ENCODE measurements at places on chromosomes 6 and 20. TPM values are rescaled to one million over a fixed set of nuclear protein-coding genes. Genes with fewer than 3 reads are reported as not detected.

GRCh38 chr6:117545161-117545595 is 57.1 kb downstream of the GOPC start:
- peaks cover 20% of the 10 kb centered on the region for H3K4me1 ChIP-seq
- no peak overlapping the region for H3K4me3 ChIP-seq
- no peak for DNase-seq
- H3K27ac ChIP-seq: no peak overlapping the region

GRCh38 chr6:53313784-53314400 is 34.9 kb downstream of the ELOVL5 start:
- no peak overlapping the region for H3K4me3 ChIP-seq
- peaks cover 38% of the 10 kb centered on the region for H3K4me1 ChIP-seq
- no peaks in the 10 kb centered on the region for H3K27me3 ChIP-seq
- no peak overlapping the region for H3K27ac ChIP-seq
- DNase-seq: no peak

- H3K4me3 ChIP-seq: peak overlapping the region; percentile 56
- peak; percentile 72 for DNase-seq
- H3K4me1 ChIP-seq: peaks cover 86% of the 10 kb centered on the region
- peak overlapping the region; percentile 99 for H3K27ac ChIP-seq
- H3K36me3 ChIP-seq: peaks cover 6% of the 10 kb centered on the region
- H3K27me3 ChIP-seq: no peaks in the 10 kb centered on the region
Measured at GRCh38 chr20:4811661-4812181, 90.0 kb downstream of the PRND start.

- H3K27me3 ChIP-seq: no peaks in the 10 kb centered on the region
- DNase-seq: no peak
- H3K4me3 ChIP-seq: no peak overlapping the region
- H3K4me1 ChIP-seq: peaks cover 12% of the 10 kb centered on the region
- H3K27ac ChIP-seq: no peak overlapping the region
Measured at GRCh38 chr6:90118581-90118980, 178.1 kb downstream of the BACH2 start.

DNA sequence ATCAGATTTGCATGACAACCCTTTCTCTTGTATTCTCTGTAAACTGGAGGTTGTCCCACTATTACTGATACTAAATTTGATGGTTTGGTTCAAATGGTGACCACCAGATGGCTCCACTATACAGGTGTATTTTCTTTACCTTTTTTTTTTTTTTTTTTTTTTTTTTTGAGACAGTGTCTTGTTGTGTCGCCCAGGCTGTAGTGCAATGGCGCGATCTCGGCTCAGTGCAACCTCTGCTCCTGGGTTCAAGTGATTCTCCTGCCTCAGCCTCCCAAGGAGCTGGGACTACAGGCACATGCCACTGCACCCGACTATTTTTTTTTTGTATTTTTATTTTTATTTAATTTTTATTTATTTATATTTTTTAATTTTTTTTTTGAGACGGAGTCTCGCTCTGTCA is 6.6 kb upstream of the WTAP start:
- peaks cover 3% of the 10 kb centered on the region for H3K4me1 ChIP-seq
- no peaks in the 10 kb centered on the region for H3K36me3 ChIP-seq
- no peak overlapping the region for H3K27ac ChIP-seq

DNA sequence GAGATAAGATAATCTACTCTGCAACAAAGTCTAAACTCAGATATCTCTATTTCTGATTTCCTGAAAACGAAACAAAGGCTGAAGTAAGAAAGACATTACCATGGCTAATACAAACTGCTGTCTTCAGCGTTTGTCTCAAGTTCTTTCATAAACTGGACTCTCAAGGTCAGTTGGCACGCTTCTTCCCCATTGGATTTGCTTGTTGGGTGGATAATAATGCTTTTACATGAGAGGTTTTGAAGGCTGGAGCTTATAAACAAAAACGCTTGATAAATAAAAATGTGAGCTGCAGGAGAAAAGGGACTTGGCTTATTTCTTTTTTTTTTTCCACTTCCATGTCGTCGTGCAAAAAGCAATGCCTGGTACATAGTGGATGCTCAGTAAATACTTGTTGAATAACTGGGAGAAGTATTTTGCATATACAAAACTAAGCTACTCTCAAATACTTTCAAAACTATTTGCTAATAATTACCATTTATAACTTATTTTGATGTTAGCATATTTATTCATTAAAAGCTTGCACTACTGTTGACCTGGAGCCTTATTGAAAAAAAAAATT is 65.7 kb upstream of the EEF1A1 start:
- H3K4me1 ChIP-seq: peaks cover 15% of the 10 kb centered on the region
- peak overlapping the region; percentile 94 for H3K27ac ChIP-seq
- DNase-seq: no peak
- H3K36me3 ChIP-seq: no peaks in the 10 kb centered on the region

- no peak for DNase-seq
- no peaks in the 10 kb centered on the region for H3K36me3 ChIP-seq
- H3K4me3 ChIP-seq: no peak overlapping the region
- H3K27ac ChIP-seq: no peak overlapping the region
- no peaks in the 10 kb centered on the region for H3K27me3 ChIP-seq
Measured at GRCh38 chr6:14622909-14623505, 505.4 kb downstream of the CD83 start.

GRCh38 chr6:158323561-158323958 is 11.3 kb downstream of the TULP4 start:
- H3K36me3 ChIP-seq: peaks cover 2% of the 10 kb centered on the region
- no peak for DNase-seq
- H3K4me3 ChIP-seq: no peak overlapping the region
- no peaks in the 10 kb centered on the region for H3K27me3 ChIP-seq
- H3K4me1 ChIP-seq: peaks cover 6% of the 10 kb centered on the region
- H3K27ac ChIP-seq: no peak overlapping the region

GRCh38 chr6:33424855-33425667 is 5.2 kb downstream of the SYNGAP1 start:
- H3K4me3 ChIP-seq: peak overlapping the region; percentile 67
- H3K27me3 ChIP-seq: no peaks in the 10 kb centered on the region
- H3K36me3 ChIP-seq: no peaks in the 10 kb centered on the region
- peaks cover 26% of the 10 kb centered on the region for H3K4me1 ChIP-seq
- peak overlapping the region; percentile 87 for H3K27ac ChIP-seq

- DNase-seq: no peak
- no peak overlapping the region for H3K27ac ChIP-seq
- no peaks in the 10 kb centered on the region for H3K4me1 ChIP-seq
- no peaks in the 10 kb centered on the region for H3K27me3 ChIP-seq
Measured at GRCh38 chr6:95413789-95414188, 163.5 kb upstream of the MANEA start.

DNA sequence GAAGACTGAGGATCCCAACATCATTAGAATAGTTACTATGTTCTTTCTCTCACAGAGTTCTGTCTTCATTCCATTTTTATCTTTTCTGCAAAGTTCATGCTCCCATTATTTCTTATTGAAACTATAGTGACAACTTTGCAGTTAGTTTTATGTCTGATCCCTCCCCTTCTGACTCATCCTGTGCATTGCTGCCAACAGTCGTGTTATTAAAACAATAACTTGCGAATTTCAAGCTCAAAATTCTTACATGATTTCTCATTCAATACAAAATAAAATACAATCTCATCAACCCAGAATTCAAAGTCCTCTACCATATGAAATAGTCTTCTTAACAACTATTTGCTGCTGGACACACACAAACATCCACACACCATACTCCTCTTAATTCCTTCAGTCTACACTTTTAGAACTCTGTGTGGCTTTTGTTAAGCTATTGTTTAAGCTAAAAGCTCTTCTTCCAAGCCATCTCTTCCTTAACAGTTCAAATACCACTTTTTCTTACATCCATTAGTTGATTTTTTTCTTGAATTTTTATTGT is 261.4 kb upstream of the IRAK1BP1 start:
- no peaks in the 10 kb centered on the region for H3K27me3 ChIP-seq
- no peak overlapping the region for H3K4me3 ChIP-seq
- no peaks in the 10 kb centered on the region for H3K36me3 ChIP-seq
- no peak for DNase-seq

- no peaks in the 10 kb centered on the region for H3K4me1 ChIP-seq
- H3K4me3 ChIP-seq: no peak overlapping the region
- H3K27ac ChIP-seq: no peak overlapping the region
- no peak for DNase-seq
- no peaks in the 10 kb centered on the region for H3K36me3 ChIP-seq
- H3K27me3 ChIP-seq: no peaks in the 10 kb centered on the region
Measured at GRCh38 chr6:70874181-70874913, 82.5 kb downstream of the B3GAT2 start.

GRCh38 chr6:134449781-134450180 is 131.9 kb upstream of the SGK1 start:
- no peaks in the 10 kb centered on the region for H3K27me3 ChIP-seq
- no peak for DNase-seq
- H3K27ac ChIP-seq: no peak overlapping the region
- no peak overlapping the region for H3K4me3 ChIP-seq

DNA sequence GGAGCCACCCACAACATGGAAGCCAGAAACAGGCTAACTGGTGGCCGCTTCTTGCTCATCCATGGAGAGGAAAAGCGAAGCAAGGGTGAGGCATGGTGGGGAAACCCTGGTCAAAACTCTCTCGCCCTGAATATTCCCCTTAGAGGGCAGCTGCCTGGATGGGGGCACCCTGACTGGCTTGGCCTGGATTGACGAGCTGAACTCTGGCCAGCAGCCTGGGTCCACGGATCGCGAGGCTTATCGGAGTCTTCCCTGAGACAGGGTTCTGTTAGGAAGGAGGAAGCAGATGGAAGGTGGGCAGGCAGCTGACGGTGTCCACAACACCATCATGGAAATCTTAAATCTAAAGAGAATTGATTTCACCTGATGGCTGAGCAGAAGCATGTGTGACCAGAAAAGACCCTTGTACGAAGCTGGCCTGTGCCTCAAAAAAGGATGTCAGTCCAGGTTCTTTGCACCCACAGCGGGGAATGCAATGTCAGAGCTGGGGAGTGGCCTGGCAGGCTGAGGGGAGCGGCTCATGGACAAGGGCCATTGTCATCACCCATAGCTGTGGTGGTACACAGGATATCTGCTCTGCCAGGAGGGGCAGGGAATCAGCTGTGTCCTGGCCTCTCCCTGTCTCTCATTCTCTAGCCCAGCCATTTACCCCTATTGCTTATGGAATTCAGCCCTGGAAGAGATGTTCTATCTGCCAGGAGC is 109.4 kb upstream of the SNX9 start:
- peaks cover 7% of the 10 kb centered on the region for H3K27me3 ChIP-seq
- no peaks in the 10 kb centered on the region for H3K4me1 ChIP-seq
- DNase-seq: no peak
- no peak overlapping the region for H3K27ac ChIP-seq

GRCh38 chr6:166861961-166862286 is 94.4 kb downstream of the RNASET2 start:
- H3K4me1 ChIP-seq: peaks cover 15% of the 10 kb centered on the region
- no peak for DNase-seq
- peak overlapping the region; percentile 68 for H3K4me3 ChIP-seq
- H3K36me3 ChIP-seq: no peaks in the 10 kb centered on the region

GRCh38 chr6:90429713-90430112 is 133.1 kb upstream of the BACH2 start:
- DNase-seq: no peak
- H3K27me3 ChIP-seq: no peaks in the 10 kb centered on the region
- no peaks in the 10 kb centered on the region for H3K4me1 ChIP-seq
- H3K27ac ChIP-seq: no peak overlapping the region
- no peaks in the 10 kb centered on the region for H3K36me3 ChIP-seq

- no peaks in the 10 kb centered on the region for H3K4me1 ChIP-seq
- no peak for DNase-seq
- no peak overlapping the region for H3K27ac ChIP-seq
- H3K36me3 ChIP-seq: no peaks in the 10 kb centered on the region
- no peaks in the 10 kb centered on the region for H3K27me3 ChIP-seq
Measured at GRCh38 chr6:151103266-151103665, 136.5 kb upstream of the AKAP12 start.

- peaks cover 3% of the 10 kb centered on the region for H3K27me3 ChIP-seq
- peaks cover 9% of the 10 kb centered on the region for H3K4me1 ChIP-seq
- H3K27ac ChIP-seq: no peak overlapping the region
- H3K36me3 ChIP-seq: no peaks in the 10 kb centered on the region
- DNase-seq: peak; percentile 11
Measured at GRCh38 chr6:135162678-135163439, 18.2 kb upstream of the MYB start.

DNA sequence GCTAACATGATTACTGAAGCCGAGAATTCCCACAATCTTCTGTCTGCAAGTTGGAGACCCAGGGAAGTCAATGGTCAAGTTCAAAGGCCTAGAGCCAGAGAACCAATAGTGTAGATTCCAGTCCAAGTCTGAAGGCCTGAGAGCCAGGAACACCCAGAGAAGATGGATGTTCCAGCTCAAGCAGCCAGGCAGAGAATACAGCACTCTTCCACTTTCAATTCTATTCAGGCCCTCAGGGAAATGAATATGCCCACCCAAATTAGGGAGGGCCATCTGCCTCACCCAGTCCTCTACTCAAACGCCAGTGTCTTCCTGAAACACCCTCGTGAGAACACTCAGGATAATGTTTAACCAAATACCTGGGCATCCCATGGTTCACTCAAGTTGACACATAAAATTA is 123.5 kb downstream of the THBS2 start:
- no peak overlapping the region for H3K4me3 ChIP-seq
- no peak overlapping the region for H3K27ac ChIP-seq
- no peaks in the 10 kb centered on the region for H3K4me1 ChIP-seq
- H3K27me3 ChIP-seq: no peaks in the 10 kb centered on the region
- no peak for DNase-seq
- no peaks in the 10 kb centered on the region for H3K36me3 ChIP-seq

The C6orf141 gene
- not detected for total RNA-seq

The EYA2 gene
- not detected for total RNA-seq

The APCDD1L gene
- total RNA-seq: not detected

The OXT gene
- 1.5 TPM for total RNA-seq

The TMEM244 gene
- not detected for total RNA-seq

The FAXC gene
- not detected for total RNA-seq

The PGC gene
- not detected for total RNA-seq

The ARFGEF3 gene
- total RNA-seq: 0.09 TPM

The CGAS gene
- total RNA-seq: 14.4 TPM

The ZNF165 gene
- 1.4 TPM for total RNA-seq

The CPNE5 gene
- 0.92 TPM for total RNA-seq

The RAET1L gene
- not detected for total RNA-seq

The BPIFB4 gene
- not detected for total RNA-seq
